ENCODE measurements at places on chromosomes 4 and X. TPM values are rescaled to one million over a fixed set of nuclear protein-coding genes. Genes with fewer than 3 reads are reported as not detected.

DNA sequence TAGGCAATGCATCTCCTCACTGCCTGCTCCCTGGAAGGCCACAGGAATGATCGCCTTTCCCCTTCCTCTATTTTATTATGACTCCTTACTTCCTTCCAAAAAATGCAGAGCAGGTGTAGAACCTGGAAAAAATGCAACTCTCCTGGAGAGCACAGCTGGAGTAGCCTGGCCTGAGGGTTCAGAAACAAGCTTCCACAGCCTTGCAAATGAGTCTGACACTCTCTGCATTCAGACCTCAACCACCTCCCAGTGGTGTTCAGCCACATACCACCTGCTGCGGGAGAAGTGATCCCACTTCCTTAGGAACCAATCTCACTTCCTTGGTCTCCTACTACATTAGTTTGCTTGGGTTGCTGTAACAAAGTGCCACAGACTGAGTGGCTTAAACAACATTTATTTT, 368.1 kb upstream of the NOCT start:
- no peak for DNase-seq

GRCh38 chrX:7132335-7133049, 15.0 kb upstream of the STS start:
- DNase-seq = no peak

DNA sequence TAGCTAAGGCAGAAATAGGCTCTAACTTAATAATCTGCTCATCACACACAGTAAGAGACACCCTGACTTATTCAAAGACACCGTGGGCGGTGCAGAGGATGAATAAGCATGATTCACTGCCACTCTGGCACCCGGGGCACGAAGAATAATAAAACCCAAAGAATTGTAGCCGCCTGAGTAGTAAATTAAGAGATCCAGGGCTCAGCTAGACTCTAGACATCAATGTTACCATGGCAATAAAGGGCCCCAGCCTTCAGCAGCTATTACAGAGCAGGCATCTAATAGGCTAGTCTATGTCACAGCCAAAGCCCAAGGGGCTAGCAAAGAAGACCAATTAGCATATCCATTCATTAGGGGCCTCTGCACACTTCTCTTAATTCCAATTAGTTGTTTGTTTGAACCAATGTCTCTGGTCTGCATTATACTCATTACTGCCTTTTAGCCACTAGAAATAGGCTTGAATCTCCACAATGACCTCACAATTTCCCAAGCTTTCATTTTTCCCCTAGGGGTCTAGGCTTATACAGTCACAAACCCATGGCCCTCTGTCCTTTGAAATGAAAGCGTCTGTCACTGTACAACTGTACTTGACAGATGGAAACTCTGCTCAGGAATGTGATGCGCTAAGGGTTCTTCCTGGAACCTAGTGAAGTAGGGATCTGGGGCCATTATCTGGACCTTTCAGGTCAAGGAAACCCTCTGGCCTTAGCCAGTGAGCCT, 3.0 kb upstream of the ATP1B4 start:
- no peak for DNase-seq

DNA sequence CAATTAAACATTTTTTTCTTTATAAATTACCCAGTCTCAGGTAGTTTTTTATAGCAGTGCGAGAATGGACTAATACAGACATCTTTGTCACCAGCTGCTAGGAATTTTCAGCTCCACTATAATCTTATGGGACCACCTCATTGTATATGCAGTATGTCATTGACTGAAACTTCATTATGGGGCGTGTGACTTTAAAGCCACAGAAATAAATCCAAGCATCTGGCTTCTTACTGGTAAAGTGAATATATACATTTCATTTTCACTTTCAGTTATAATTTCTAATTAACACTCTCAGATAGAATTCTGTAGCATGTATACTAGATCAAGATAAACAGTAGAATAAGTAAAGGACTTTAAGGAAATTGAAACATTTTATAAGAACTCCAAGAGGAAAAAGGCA, 21.9 kb downstream of the IL15 start:
- DNase-seq = no peak

- no peak for DNase-seq
These were observed 97.1 kb downstream of the REELD1 start for GRCh38 chr4:146311238-146311970.

DNA sequence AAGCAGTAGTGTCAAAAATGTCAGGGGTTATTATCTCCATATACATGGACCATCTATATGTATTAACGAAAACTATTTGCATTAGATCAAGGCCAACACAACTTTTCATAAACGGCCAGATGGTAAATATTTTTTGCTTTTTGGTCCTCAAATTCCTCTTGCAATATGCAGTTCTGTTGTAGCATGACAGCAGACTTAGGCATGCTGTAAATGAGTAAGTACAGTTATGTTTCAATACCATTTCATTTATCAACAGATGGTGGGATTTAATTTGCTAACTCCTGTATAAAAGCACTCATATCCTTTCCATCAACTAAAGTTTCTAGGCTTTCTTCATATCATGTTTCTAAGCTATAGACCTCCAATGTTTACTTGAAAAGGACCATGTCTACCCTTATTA, 208.1 kb downstream of the ANKRD50 start:
- DNase-seq = no peak

- DNase-seq = no peak
These were observed 21.5 kb downstream of the SORCS2 start for GRCh38 chr4:7213807-7214206.

Gene SH2D1A
- total RNA-seq = 0.79 TPM

Gene NPNT
- 106 TPM for total RNA-seq
